ENCODE measurements at places on chromosomes 3 and 15. TPM values are rescaled to one million over a fixed set of nuclear protein-coding genes. Genes with fewer than 3 reads are reported as not detected.

Gene BAHD1
- 24.8 TPM for polyA plus RNA-seq

Gene TBC1D23
- 28.9 TPM for polyA plus RNA-seq

Gene FANCD2OS
- not detected for polyA plus RNA-seq

Gene ERICH6
- polyA plus RNA-seq, result 0.23 TPM

Gene TFG
- 83.2 TPM for polyA plus RNA-seq

DNA sequence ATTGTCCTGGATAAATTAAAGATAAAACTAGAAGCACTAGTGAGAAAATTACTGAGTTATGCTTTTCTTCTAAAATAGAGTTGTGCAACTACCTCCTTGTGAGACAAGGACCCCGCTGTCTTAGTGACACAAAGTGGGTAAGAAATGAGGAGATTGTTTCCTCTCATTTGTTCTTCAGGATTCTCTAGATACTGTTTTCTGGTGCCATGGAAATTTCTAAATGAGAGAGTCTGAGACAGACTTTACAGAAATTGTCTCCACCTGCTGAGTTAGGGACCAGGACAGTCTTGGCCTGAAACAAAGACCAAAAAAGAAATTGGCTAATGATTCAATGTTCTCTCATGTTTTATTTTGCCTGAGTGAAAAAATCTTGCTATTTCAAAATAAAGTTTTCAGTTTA is 427.5 kb downstream of the TUSC7 start:
- DNase-seq, result no peak

GRCh38 chr3:197482001-197482400 is 73.8 kb downstream of the BDH1 start:
- no peak for DNase-seq

- DNase-seq, result no peak
Observed at GRCh38 chr3:190017521-190018288, 103.0 kb downstream of the P3H2 start.

DNA sequence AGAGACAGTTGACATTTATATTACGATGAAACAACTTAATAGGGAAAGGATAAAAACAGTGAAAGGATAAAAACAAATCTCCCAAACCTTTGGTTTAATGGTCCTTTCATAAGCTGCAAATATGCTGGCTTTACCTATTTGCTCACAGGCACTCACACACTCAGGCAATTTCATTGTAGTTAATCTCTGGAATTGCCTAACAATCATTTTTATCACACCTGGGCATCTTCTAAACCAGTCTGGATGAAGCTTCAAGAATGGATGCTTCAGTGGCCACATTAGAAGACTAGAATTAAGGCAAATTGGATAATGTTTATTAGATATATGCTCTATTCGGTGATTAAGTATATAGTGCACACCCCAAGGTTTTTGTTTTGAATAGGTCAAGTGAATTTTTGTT is 13.5 kb downstream of the OSBPL10 start:
- no peak for DNase-seq

DNA sequence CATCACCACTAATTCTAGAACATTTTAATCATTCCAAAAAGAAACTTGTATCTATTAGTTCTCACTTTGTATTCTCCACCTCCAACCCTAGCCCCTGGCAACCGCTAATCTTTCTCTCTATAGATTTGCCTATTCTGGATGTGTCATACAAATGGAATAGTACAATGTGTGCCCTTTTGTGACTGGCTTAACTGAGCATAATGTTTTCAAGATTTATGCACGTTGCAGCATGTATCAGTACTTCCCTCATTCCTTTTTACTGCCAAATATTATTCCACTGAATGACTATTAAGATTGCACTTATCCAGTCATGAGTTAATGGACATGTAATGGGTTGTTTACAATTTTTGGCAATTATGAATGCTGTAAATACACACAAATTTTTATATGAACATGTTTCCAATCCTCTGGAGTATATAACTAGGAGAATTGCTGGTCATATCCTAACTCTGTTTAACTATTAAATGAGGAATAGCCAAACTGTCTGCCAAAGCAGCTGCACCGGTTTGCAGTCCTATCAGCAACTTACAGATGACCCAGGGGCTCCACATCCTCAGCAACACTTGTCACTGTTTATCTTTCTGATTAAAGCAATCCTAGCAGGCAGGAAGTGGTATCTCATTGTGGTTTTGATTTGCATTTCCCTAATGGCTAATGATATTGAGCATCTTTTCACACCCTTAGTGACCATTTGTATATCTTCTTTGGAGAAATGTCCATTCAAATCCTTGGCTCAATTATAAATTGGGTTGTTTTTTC is 42.9 kb downstream of the DCUN1D1 start:
- no peak for DNase-seq

- no peak for DNase-seq
Observed at GRCh38 chr15:31171731-31172130, 70.2 kb upstream of the TRPM1 start.

DNA sequence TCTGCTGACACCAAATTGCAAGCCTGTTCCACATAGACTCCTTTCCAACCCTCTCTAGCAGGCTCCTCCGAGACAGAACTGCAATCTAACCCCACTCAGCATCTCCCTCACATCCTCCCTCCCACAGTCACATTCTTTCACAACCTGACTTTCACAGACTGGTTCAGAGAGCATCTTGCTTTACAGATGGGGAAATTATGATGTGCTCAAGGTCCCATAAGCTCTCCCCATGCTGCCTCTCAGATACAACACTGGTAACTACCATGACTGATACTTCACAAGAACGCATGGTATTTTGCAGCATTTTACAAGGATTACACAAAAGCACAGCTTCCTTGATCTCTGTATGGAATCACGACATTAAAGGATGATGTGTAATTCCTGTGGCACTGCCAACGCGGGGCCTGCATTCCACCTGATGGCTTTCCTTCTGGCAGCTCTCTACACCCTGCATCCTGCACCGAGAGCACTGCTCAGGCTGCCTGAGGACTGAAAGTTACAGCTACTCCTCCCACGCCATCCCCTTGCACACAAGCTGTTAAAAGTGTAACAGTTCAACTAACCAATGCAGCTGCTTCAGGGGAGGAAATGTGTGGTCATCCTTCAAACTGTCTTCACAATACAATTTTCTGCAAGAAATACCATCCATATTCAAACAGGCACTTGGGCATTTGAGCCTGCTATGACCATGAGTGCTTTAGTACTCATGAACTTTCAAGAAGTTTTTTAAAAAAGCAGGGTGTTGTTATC is 27.6 kb downstream of the TBC1D2B start:
- DNase-seq, result no peak
